ENCODE measurements at places on chromosomes 7 and 10.
A peak's percentile ranks its signal among the peaks of the same experiment; 100 is the strongest.

DNA sequence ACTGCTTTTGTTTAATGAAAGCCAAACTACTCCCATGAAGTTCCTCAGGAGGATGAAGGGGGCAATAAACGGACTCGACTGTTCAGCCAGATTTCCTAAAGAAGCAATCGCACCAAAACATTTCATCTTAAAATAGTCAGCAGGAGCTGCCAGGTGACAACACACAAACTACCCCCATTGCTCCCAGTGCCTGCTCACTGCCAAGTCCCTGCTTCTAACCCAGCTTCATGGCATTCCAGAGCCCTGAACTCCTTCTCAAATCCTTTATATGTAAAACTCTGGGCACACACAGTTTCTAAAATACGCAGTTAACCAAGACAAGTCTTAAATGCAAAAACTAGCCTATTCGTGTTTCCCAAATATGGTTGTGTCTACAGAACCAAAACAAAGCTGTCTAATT lies 110.0 kb downstream of the SORBS1 start:
- no peak for DNase-seq

DNA sequence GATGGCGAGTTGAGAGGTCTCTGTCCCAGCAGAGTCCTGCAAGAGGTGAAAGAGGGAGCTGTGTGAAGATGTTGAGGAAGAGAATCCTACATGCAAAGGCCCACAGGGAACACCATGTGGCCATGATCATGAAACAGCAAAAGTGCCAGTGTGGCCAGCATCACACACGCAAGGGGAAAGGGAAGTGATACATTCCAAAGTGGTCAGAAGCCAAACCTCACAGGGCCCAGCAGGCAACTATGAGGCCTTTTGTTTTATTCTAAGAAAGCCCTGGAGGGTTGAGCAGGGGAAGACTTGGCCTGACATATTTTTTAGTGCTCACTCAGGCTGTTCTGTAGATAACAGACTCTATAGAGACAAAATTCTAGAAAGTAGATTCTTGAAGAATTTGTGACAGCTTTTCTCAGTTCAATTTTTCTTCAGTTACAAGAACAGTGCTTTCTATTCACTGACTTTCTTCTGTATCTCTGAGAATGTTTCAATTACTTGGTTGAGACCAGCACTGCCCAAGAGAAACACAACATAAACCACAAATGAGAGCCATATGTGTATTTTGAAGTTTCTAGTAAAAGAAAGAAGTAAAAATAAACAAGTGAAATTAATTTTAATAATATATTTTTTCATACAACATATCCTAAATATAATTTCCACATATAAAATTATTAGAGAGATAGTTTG lies 82.3 kb downstream of the HTR7 start:
- DNase-seq: peak; percentile 51

DNA sequence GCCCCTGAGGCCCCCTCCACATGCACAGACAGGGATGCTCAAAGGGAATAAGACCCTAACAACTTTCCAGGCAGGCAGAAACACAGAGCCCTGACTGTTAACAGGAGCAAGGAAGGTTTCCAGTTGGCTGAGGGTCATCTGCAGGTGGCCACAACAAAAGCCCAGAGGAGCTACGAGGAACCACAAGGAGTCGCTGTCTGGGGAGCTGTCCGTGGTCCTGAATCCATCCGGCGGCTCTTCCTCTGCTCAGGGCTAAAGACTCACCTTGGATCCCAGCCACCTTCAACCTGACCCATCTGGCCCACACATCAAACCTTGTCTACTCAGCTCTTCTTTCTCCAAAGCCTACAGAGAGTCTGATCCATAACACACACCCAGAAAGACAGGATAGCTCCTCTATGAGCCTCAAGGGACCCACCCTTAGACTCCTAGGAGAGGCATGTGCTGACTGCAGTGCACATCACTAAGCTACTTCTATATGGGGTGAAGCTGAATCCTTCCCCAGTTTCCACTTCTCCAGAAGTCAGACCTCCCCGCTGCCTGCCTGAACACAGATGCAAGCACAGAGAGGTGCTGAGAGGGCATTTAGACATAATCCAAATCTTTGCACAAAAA lies 104.0 kb downstream of the SLIT1 start:
- peak; percentile 74 for DNase-seq

GRCh38 chr7:111860248-111860647 lies 298.0 kb upstream of the IMMP2L start:
- DNase-seq: no peak

DNA sequence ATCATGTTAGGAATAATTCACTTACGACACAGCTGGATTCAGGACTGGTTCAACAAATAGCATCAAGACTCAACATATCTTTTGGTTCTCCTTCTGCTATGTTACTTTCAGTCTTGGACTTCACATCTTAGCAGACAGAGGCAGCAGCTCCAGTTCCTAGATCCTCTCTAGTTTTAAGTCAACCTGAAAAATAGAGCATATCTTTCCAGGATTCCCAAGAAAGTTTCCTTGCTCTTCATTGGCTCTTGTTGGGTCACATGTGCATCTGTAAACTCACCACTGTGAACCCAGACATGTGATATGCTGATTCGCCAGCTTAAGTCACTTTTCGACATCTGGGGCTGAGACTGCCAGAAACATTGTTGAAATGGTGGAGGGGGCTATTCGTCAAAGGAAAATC lies 210.1 kb upstream of the KMT2E start:
- no peak for DNase-seq

- DNase-seq: no peak
Measured at GRCh38 chr10:125441151-125441550, 241.8 kb downstream of the TEX36 start.

GRCh38 chr7:129830949-129831348 lies 121.8 kb downstream of the UBE2H start:
- DNase-seq: no peak

DNA sequence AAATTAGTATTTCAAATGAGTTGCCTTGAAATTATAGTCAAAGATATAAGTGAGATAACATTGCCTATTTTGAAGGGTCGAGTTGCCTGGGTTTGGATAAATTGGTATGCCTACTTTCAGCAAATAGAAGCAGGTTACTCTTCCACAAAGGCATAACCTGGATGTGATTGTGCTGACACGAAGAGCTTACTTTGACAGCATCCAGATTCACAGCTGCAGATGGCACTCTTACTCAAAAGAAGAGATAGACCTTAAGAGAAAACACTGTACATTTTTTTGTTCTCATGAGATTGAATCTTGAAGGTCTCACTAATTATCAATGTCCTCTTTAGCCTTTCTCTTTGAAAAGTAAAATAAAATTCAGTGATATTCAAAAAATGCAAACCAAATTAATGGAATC lies 1338.7 kb downstream of the REEP3 start:
- DNase-seq: no peak

DNA sequence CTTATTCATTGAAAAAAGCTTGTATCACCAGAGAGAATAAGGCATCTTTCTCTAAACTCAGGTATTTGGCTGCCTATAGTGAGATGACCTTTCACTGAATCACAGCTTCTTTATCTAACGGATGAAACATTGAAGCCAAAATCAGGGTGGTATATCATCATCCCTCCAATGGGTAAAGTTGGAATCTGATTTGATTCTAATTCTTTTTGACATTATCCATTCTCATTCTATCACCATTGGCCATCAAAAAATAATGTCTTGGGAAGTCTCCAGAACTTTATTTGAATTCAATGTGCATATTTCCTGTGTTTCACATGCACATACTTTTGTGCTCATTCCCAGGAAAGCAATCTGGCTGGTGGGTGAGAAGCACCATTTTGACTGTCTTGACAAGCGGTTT lies 95.2 kb downstream of the PLPP4 start:
- DNase-seq: no peak

DNA sequence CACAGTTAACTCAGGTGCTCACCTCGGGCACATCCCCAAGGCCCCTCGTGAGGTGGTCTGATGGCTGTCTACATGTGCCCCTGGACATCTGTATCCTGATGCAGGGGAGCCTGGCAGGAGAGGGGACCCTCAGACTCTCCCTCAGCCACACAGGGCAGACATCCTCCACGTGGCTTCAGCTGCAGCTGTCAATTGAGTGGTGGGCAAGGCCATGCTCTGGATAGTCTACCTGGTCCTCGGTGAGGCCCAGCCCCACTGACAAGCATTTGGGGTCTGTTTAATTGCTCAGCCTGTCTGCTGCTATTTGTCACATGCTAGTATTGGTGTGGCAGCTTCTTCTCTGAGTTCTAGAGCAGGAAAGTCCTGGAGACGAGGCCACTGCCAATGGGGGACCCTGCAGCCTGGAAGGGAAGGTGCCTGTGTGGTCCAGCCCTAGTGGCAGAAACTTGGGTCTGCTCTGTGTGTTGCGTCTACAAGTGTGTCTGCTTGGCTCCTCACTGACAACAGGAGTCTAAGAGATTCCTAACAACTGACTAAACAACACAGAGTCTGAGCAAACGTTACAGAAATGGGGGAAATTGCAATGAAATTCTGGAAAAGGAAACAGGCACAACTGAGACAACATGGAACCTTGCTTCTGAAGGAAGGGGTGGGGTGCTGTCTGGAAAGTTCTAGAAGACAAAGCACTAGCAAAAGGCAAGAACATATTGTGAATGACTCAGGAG lies 59.3 kb upstream of the IGFBP3 start:
- DNase-seq: no peak

DNA sequence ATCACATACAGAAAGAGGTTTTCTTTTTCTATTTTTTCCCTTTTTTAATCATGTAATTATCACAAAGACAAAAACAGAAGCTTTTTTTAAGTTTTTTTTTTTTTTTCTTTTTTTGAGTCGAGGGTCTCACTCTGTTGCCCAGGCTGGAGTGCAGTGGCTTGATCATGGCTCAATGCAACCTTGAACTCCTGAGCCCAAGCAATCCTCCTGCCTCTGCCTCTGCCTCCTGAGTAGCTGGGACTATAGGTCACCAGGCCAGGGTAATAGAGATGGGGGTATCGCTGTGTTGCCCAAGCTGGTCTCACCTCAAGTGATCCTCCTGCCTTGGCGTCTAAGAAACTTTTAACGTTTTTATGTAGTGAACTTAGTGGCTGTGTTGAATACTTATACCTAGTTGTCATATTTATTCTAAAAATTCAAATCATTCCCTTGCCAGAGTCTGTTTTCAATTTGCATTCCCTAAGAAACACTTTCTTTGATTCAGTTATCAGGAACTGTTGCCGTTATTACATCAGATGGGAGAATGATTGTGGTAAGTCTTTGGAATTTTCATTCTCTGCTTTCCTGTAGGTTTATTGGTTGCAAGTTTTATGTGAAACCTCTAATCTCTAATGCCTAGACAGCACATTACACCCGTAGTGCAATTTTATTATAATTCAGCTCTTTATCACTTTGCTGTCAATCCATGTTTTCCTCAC lies 1.3 kb downstream of the LSM8 start:
- peak; percentile 52 for DNase-seq

DNA sequence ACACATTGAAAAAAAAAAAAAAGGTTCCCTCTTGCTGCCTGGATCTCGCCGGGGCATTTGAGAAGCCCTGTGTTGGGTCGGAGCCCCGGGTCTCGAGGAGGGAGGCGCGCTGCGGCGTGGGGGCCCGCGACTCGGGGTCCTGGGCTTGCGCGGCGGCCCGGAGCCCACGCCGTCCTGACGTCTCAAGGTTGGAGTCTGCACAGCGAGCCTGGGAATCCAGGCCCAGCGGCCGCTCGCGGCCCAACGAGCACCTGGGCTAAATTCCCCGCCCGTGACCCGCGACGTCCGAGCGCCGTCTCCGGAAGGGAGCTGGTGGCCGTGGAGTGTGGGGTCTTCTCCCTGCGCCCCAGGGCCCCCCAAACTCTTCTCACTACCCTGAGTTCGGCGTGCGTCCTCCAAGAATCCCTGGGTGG lies 1.4 kb upstream of the CTBP2 start:
- no peak for DNase-seq

DNA sequence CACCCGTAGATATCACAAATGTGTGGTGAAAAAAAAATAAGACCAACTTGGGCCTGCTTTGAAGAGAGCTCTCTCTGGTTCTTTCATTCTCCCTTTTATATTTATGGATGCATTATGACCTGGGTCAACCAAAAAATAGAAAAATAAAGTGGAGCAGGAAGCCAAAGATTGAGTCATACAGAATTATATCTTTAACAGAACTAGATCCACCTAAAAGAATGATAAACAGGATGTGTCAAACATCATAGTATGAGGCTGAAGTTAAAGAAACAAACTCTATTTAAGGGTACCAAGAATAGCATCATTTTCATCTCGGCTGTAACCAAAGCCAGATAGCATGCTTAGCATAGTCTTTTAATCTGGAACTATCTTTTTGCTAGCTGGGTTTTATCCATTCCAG lies 28.8 kb upstream of the NMT2 start:
- no peak for DNase-seq

DNA sequence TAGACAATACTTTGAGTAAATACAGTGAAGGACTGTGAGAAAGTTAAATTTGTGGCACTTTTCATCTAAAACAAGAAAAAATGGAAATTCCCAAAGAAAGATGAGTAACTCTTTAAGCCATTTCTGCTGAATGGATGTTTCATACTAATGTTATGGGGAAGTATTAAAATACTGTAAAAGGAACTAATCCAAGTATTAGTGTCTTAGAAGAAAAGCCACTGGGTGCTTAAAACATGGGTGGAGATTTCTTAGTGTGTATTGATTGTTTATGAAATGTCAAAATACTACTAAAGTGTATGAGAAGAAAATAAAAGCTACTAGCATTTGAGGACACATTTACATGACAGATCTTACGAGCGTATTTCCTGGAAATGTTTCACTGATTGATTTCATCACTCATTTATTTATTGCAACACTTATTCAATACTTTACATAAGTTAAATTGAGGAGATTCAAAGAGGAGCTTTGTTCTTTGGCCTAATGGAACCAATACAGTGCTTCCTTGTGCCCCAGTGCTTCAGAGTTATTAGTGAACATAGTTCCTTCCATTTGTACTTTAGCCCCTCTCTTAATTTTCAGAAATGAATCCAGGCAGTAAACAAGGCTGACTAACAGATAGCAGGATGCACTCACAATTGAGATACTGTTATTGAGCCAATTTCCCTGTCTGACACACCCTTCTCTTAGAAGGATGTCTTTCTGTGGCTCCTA lies 155.5 kb upstream of the AHR start:
- peak; percentile 44 for DNase-seq

- DNase-seq: no peak
Measured at GRCh38 chr10:38032886-38033285, 22.4 kb downstream of the ZNF33A start.

GRCh38 chr7:87413951-87414793 lies 61.3 kb downstream of the ABCB4 start:
- DNase-seq: no peak

- no peak for DNase-seq
Measured at GRCh38 chr10:101576211-101576863, 11.7 kb downstream of the POLL start.

- DNase-seq: no peak
Measured at GRCh38 chr10:30537586-30537985, 92.0 kb downstream of the LYZL2 start.

- no peak for DNase-seq
Measured at GRCh38 chr10:21269289-21269688, 256.2 kb downstream of the SKIDA1 start.

All from NB4 (cell line).